ENCODE measurements at places on chromosomes 7 and 10.

GRCh38 chr10:68599771-68600040 lies 39.6 kb downstream of the TET1 start:
- DNase-seq = no peak

DNA sequence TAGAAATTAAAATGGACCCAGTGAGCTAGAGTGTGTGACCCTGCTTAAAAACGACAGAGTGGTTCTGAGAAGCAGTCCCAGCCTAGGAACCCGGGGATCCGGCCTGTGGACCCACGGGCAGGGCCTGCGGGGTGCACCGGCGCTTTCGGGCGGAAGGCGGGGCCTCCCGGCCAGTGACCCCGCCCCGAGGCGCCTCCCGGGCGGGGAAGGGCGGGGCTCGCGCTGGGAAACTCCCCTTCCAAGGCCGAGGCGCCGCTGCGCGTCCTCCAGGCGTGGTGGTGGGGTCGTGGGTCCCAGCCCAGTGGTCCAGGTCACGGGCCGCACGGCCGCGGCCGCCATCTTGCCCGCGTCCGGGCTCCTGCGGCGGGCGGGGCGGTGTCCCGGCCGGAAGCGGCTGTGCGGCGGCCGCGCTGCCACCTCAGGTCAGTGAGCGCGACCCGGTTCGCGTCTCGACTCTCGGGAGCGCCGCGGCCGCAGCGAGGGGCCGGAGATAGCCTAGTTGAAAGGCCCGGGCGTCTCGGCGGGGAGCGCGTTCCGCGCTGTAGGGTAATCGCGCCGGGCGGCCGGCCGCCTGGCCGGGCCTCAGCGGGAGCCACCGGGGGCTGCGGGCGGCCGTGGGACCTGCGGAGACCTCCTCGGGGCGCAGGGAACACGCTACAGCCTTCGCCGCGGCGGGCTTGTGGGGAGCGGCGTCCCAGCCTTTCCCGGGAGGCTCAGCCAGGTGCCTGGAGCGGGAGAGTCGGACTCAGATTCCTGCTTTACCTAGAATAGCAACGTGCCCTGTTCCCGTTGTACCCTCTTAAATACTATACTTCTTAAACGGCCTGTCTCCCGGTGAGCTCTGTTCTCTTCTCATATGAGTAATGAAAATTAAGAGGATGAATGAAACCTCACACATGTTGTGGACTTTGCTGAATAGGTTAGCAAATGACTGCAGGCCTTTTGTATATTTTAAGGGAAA lies at the start of gene MIOS:
MIOS (plus strand) TSS at position 234 of the 961 bp plus-strand sequence. CDS start 5,592 bp downstream, outside the sequence.
- DNase-seq = peak; percentile 73

GRCh38 chr7:157977717-157978496 lies 609.7 kb downstream of the PTPRN2 start:
- DNase-seq = no peak

DNA sequence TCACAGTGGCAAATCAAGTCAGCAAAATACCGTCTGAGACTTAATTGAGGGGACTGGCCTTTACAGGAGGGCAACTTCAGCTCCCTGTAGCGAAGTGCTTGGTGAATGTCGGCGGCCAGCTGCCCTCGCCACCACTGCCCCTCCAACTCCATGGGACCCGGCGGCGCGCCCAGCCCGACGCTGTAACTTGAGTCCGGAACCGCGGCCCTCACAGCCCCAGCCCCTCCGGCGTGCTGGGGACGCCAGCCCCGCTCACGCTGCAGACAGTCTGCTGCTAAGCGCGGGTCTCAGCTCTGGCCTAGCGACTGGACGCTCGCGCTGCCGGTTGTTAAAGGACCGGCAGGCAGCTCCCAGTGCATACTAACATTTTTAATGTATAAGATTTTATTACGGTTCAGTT lies 113.4 kb upstream of the NUPR2 start:
- DNase-seq = no peak

DNA sequence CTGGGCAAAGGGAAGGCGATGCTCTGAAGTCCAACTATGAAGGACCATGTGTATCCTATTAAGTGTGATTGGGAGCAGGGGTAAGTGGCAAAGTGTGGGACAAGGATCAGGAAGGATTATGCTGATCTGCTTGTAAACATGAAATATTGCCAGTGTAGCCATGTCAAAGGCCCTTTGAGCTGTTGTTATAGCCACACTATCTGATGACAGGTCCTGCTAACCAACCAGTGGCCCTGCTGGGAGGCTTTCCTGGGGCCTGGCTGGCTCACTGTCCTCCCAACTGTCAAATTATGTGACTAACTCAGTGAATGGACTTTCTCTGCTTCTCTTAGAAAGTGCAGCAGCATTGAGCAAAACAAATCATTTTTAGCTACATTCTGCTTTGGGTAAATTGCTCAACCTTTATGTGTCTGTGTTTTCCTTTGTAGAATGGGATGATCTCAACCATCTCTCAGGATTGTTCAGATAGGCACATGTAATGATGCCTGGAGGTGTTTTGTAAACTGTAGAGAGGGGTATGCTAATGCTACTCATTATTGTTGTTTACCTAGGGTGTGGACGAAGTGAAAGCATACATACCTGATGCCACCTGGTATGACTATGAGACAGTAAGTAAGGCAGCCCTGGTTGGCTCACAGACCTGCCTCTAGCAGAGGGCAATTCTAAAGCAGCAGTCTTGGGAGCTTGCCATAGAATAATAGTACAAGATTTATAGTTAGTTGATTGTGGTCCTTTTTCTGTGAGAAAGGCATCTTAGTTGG lies 47.4 kb downstream of the MGAM2 start:
- peak; percentile 61 for DNase-seq

Measured in NCI-H774 (cell line).